Stimulated activated CD8-positive, alpha-beta memory T cell treated with anti-CD3 and anti-CD28 coated beads, Interleukin-7, amount 100 ng/mL, for 24 hours (primary cell): ENCODE measurements at places on chromosomes 4 and X.

- DNase-seq = no peak
Observed at GRCh38 chrX:136574548-136574947, 42.5 kb downstream of the VGLL1 start.

DNA sequence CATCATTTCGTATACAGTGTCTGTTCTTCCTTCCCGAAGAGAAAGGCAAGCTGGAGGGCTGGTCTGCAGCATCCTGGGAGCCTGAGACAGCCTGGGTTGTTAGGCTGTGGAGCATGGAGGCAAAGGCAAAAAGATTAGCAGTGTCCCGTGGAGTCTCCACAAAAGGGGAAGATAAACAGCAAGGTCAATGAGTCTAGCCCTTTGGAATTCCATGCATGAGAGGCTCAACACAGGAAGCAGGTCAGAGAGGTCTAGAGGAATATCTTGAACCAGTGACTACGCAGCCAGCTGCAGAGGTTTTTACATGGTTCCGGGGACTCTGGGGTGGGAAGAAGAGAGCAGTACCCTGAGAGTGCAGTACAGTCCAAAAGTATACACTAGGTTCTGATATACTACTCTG lies 12.2 kb upstream of the MCF2 start:
- no peak for DNase-seq

GRCh38 chr4:41431276-41431675 lies 106.7 kb upstream of the LIMCH1 start:
- DNase-seq = no peak

DNA sequence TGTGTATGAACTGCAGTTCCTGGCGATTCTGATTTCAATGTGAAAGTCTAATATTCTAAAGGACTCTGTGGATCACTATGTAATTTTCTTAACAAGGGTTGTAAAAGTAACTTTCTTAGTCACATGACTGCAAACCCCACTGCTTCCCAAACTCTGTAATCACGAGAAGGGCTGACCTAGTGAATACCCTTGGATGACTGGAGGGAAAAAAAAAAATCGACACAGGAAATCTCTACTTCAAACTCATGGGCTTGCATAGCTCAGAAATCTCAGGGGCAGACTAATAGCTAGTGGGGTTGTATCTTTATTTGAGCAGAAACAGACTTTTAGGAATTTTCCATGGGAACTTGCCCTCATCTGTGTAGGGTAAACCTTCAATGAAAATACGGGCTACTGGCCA lies 4.8 kb upstream of the MXRA5 start:
- no peak for DNase-seq

DNA sequence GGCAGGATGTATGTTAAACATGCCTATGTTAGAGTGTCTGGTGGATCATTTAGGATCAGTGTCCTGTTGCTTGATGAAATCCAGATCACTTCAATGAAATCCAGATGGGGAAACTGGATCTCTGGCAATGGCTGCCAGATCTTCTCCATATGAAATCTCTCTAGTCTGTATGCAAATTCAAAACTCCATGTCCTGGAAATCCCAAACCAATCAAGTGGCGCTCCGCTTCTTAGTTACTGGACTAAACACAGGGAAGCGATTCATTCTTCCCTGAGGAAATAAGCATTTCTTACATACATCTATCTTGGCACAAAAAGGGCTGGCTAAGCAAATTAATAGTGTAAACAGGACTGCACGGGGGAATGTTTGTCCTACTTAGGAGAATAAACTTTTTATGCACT lies 94.9 kb downstream of the HDAC8 start:
- DNase-seq = no peak

DNA sequence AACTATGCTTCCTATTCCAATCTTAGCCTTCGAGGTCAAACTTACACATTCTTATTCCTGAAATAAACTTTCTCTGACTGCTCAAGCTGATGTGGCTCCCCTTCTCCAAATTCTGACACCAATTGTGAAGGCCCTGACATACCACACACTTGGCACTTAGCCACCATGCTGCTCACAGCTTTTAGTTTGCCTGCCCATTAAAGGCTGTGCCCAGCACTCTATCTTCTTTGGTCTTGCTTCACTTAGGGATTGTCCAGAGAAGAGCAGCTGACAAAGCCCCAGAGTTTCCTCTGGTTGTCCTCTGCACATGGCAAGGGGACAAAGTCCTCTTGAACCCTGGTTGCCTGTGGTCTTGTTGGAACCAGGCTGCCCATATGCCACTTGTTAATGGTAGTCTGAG lies 126.1 kb downstream of the ARHGEF9 start:
- no peak for DNase-seq

DNA sequence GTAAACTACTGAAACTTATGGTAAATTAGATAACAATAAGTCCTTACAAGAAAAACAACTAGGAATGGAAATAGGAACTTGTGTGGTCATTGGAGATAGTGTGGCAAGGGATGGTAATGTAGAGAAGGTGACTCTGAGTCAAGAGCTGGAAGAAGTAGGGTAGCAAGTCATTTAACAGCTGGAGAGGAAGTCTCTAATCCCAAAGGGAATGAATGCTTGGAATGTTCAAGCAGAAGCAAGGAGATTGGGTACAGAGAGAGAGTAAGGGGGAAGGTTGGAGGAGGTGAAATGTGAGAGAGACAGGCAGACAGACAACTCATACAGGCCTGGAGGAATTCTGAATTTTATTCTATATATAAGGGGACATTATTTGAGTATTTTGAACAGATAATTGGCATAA lies 260.6 kb upstream of the MAD2L1 start:
- no peak for DNase-seq

GRCh38 chr4:1568855-1569460 lies 115.2 kb downstream of the FAM53A start:
- DNase-seq = no peak

GRCh38 chrX:50579955-50580354 lies 109.3 kb upstream of the DGKK start:
- DNase-seq = no peak

GRCh38 chr4:105978684-105979296 lies 83.5 kb downstream of the NPNT start:
- DNase-seq = no peak
